Dermis microvascular lymphatic vessel endothelial cell (primary cell): ENCODE measurements at places on chromosomes 3 and 15. TPM values are rescaled to one million over a fixed set of nuclear protein-coding genes. Genes with fewer than 3 reads are reported as not detected.

Gene XIRP1
- total RNA-seq = not detected in 2 replicates

Gene TRANK1
- 5.9 and 8.2 TPM in 2 replicates for total RNA-seq

Gene FEZF2
- total RNA-seq = not detected in 2 replicates

Gene GOLIM4
- total RNA-seq = 20.6 and 21.8 TPM in 2 replicates

Gene GOLGA6D
- total RNA-seq = not detected in 2 replicates

Gene SLC22A14
- under 0.01 TPM in 1 of 2 replicates, not detected in the other for total RNA-seq

Gene ISLR
- total RNA-seq = 0.13 TPM in 1 of 2 replicates, not detected in the other

DNA sequence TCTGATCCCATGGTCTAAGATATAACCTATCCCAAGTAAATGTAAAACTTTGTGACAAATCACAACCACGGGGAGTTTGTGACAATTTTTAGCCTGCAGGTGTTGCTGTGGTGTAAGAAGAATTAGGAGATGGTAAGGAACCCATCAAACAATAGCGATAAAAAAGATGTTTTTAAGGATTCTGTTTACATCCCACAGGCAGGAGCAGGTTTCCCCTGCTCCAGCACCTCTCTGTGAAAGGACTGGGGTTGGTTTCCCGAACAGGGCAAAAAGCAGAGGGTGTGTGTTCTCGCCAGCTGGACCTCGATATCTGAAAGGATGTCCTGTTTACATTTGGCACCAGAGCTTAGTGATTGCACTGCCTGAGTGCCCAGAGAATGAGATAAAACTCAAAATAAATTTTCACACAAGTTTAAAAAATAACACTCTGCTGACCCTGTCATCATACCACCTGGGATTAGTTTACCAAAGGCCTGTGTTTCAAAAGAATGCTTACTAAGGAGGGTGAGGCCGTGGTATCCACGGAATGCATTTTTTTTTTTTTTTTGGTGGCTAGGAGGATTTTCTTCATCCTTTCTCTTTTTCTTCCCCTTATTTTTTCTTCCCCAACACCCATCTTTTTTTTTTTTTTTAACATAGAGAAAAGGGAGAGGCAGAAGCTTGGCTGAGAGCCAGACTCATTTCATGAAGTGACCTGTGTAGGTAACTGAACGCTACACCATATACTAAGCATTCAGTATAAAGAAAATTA, 151.8 kb upstream of the DPH6 start:
- DNase-seq = peak; percentile 86

- DNase-seq = no peak
Measured at GRCh38 chr3:151969026-151969642, 95.7 kb downstream of the SUCNR1 start.

DNA sequence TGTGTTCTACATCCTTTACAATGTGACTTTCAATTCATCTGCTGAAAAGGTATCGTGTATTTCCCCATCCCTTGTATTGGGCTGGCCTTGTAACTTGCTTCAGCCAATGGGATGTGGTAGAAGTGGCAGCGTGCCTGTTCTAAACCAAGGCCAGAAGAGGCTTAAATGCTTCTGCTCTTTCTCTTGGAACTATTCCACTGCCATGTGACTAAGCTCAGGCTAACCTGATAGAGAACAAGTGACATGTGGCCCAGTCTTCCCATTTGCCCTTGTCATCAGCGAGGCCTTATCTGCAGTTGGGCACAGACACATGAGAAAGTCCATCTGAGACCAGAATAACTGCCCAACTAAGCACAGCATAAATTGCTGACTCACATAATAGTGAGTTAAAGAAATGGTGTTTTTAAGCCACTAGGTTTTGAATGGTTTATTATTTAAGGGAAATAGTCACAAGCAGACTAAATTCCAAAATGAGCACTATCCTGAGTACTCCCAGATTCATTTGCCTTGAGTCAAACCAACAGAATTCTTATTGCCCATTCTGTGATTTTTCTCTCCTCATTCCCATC, 230.2 kb downstream of the CPNE4 start:
- no peak for DNase-seq

- DNase-seq = no peak
Measured at GRCh38 chr3:46862369-46863025, 747 bp downstream of the MYL3 start.

- DNase-seq = no peak
Measured at GRCh38 chr3:64157150-64158035, 67.9 kb downstream of the PRICKLE2 start.

GRCh38 chr3:13005301-13005700, 67.9 kb downstream of the IQSEC1 start:
- DNase-seq = no peak

DNA sequence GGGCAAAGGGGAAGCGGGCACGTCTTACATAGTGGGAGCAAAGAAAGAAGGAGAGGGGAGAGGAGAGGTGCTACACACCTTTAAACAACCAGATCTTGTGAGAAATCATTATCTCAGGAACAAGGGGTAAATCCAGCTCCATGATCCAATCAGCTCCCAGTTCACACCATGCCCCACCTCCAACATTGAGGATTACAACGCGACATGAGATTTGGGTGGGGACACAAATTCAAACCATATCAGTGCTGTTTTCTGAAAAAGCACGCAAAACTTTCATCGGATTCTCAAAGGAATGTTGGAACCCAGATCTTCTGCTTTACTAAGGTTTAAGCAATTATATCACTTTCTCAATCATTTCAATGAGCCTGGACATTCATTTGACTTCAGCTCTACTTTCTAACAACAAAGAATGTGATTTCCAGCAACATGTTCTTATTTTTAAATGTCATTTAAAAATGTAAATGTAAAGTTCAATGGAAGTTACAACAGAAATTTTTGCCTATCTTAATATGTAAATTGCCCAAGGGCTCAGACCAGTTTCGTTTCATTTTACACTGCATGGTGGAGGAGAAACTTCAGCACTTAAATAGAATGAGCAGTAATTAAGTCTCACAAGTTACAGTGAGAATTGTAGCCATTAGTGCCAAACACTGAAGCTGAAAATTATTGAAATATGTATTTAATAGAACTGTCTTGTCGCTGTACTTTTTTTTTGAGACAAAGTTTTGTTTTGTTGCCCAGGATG, 8.4 kb upstream of the CCDC54 start:
- no peak for DNase-seq

- DNase-seq = no peak
Measured at GRCh38 chr3:5888851-5889250, 701.3 kb downstream of the EDEM1 start.
